CD4-positive, alpha-beta T cell treated with Interleukin-6 at 100 ng/mL for 8 hours (primary cell): ENCODE measurements at places on chromosomes 6 and 20.

- no peak for DNase-seq
Measured at GRCh38 chr20:35555951-35556645, 14.2 kb downstream of the ERGIC3 start.

GRCh38 chr20:62595491-62595890, 46.8 kb upstream of the SLCO4A1 start:
- no peak for DNase-seq

GRCh38 chr20:22579119-22579427, 5.3 kb downstream of the FOXA2 start:
- no peak for DNase-seq

DNA sequence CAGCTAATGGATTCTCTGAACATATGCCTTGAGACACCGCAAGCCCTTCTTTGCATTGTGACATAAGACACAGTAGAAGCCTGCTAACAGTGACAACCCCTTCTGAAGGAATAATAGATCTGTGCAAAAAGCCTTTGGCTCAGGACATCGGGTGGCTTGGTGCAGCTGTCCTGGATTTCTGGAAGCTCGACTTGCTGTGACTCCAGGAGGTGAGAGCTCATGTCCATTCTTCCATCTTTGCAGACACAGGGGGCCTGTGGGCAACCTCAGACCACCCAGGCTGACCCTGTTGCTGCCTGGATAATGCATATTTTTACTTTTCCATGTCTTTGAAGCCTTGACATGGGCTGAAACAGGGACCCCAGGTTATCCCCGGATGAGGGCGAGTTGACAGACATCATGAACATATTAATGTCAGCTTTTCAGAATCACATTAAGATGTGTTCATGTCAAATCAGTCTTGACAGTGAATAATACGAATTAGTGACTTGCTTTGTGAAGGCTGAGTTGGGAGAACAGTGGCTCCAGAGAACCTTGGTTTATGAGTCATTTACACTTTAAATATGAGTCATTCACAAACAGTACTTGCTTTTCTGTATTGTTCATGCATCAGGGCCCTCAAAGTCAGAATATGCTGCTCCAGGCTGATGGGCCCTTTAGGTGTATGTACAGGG, 66.8 kb upstream of the IYD start:
- DNase-seq, result no peak

DNA sequence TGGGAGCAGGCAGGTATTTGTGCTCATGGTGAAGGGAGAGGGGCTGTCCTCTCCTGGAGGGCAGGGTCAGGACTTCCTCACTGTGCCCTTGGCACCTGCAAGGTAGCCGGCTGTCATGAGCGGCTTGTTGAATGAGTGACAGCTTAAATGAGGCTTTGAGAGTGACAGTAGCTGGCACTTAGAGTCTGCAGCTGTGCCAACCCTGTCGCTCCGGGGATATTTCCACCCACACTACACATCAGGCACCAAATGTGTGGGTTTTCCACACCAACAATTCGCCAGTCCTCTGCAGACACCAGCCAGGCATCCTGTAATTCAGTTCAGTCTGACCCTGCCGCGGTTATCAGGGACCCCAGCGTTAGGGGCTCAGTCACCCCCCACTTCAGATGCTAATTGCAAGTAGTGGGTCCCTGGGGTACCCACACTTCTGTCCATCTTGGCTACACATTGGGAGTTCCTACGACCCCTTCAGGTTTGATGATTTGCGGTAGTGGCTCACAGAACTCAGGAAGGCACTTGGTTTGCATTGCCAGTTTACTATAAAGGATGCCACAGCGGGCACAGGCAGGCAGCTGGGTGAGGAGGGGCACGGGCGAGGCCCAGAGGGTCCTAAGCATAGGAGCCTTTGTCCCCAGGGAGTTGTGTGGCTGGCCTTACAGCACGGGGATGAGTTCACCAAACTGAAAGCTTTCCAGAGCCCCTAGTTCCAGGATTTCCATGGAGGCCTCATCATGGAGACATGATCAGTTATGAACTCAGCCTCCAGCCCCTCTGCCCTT, 9.1 kb downstream of the MTG2 start:
- no peak for DNase-seq

DNA sequence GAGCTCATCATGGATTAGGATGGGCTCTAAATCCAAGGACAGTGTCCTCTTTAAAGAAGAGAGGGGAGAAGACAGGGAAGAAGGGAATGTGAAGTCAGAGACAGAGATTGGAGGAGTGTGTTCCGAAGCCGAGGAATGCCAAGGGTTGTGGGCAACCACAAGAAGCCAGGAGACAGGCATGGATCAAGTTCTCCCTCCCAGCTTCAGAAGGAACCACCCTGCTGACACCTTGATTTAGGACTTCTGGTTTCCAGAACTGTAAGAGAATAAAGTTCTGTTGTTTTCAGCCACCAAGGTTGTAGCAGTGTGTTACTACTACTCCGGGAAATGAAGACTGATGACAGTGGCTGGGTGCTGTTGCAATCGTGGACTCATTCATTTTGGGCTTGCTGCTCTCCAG, 120.1 kb downstream of the RPS12 start:
- DNase-seq, result no peak

DNA sequence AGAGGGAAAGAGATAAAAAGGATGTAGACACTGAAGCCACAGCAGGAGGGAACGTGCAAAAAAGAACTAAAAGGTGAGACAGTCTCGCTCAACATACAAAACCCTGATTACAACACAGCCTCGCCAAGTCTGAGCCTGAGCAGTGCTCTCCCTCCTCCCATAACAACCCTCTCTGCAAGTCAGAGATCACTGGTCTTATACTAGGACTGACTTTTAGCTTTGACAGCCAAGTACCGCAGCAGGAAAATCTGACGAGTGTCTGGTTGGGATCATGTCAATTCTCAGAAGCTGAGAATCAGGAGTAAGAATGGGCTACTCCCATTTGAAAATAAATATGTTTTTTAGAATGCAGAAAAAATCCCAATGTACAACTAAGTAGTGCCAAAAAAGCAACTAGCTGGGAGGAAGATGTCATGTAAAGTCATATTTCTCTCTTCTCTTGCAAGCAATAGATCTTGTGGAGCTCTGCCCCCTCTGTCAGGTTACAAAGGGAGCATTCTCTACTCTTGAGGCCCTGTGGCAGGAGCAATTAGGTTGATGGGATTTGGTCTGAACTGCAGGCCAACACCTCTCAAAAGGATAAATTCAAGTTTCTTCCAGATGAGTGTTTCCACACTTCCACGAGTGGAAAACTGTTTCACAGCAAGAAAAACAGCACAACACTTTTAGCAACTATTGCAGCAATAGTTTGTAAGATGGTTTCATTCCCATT, 118.9 kb upstream of the COL21A1 start:
- DNase-seq, result no peak

GRCh38 chr6:138609801-138610430, 110.6 kb upstream of the NHSL1 start:
- no peak for DNase-seq

DNA sequence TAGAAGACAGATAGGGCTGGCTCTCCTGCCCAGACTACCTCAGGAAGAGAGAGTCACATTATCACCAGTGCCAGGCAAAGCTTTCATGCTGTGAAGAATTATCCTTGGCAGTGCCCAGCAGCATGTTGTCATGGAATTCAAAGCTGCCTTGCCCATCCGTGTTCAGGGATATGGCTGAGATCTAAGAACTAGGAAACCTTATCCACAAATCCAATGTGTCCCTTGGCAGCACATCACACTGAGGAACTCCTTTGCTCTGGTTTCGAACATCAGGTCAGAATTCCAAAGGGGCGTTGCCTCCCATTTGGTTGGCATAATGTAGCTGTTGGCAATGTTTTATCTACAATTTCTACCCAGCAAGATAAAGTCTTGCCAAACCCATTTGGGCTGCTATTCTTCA, 52.7 kb downstream of the ADGRF1 start:
- no peak for DNase-seq

GRCh38 chr20:23294166-23294565, 56.4 kb upstream of the NXT1 start:
- no peak for DNase-seq

DNA sequence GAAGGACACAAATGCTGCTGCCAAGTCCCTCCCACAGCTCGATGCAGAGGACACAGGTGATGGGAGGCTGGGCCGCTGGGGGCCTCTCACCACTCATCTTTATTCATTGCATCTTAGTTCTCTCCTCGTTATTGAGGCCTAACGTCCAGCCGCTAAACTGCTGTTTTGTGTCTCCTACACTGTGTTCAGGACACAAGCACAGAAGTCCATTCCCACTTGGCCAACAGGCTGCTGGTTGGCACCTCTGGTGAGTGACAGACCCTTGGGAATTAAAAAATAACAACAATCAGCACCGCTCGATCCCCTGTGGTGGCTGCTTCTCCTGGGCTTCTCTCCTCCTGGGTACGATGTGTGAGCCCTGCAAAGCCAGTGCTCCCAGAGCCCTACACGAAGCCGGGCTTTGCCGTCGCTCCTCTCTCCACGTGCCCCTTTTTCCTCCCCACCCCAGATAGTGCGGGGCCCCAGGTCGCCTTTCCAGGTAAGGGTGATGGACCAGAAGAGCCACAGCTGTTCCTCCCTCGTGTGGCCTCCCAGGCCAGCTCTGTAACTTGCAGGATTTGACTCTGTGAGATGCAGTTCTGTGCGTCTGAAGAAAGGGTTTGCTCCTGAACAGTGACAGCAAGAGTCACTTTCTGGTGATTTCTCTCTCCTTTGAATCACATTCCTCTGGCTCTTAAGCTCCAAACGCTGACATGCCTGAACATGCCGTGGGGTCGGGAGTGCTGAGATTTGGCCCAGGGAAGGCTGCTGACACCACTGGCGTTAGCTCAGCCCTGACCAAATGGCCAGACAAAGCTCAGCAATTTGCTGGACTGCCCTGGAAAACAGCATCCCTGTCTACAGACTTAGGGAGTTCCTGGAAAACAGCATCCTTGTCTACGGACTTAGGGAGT, 59.3 kb downstream of the DLL1 start:
- DNase-seq, result no peak

- no peak for DNase-seq
Measured at GRCh38 chr6:25088513-25088912, 152.8 kb upstream of the RIPOR2 start.

DNA sequence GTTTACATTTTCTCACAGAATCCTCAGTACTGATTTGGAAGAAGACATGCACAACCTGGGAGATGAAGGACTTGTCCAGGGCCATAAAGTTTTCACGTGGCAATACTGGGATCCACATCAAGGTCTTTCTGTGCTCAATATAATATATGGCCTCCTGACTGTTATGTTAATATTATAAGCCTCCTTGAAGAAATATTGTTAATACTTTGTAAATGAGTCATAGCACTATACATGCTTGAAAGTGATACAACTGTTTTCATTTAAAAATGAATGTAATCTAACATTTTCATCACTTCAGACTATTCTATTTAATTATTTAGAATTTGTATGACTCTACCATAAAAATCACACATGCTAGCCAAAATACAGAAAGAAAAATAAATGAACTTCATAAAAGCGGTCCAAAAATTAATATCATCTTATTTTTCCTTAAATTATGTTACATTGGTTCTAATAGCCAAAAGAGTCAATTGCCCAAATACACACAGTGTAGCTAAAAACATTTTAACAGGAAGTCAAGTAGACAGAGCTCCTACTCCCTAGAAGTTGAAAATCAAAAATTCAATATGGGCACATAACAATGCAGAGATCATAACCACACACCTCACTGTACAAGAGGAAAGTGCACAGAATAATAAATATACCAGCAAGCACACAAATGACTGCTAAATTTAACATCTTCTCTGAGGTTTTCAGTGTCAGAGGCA, 188.0 kb upstream of the HDDC2 start:
- no peak for DNase-seq

DNA sequence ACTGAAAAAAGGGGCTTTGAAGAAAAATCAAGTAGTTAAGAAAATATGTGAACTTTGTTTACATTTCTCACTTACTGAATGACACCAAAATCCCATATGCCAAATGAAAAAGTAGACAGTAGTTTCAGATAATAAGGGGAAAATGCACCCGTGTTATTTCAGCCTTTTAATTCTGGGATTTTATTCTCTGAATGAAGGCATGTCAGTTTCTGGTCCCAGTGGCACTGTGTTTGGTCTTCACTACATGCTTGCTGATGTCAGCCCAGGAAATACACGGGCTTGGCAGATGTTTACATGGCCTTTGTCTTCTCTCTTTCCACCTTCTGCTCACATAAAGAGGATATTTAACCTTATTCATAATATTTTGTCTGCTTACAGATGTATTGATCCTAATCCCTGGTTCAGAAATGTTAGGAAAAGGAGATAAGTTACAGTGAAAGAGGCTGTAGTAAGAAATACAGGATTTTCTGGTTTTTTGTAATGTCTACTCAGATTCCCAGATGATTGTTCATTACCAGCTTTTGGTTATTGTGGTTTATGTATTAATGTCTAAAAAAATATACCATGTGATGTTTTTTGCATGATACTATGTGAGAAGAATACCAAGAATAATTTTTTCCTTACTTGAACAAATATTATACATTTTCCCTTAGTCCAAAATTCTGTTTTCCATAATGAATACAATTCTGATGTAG, 27.7 kb downstream of the DSE start:
- no peak for DNase-seq

DNA sequence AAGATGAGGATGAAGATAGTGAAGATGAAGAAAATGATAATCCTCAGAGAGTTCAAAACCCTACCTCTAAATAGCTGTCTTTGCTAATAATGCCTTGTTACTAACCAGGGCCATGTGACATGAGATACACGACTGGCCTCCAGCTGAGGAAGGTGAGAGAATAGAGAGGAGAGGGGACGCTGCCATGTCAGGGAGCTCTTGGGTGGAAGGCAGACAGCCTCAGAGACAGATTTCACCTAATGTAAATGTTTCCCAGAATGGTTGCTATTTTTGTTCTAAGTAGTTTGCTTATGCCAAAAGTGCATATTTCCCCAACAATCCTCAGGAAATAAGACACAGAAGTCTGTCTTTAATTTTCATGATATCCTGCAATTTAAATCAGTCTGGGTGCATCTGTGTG, 138.4 kb downstream of the ELOVL4 start:
- no peak for DNase-seq

- DNase-seq, result no peak
Measured at GRCh38 chr6:81800666-81801065, 48.2 kb upstream of the TENT5A start.

- no peak for DNase-seq
Measured at GRCh38 chr6:161216616-161217205, 57.1 kb downstream of the AGPAT4 start.

- DNase-seq, result no peak
Measured at GRCh38 chr6:107319906-107320530, 139.3 kb downstream of the PDSS2 start.

- DNase-seq, result no peak
Measured at GRCh38 chr20:52936351-52937340, 35.5 kb upstream of the TSHZ2 start.

DNA sequence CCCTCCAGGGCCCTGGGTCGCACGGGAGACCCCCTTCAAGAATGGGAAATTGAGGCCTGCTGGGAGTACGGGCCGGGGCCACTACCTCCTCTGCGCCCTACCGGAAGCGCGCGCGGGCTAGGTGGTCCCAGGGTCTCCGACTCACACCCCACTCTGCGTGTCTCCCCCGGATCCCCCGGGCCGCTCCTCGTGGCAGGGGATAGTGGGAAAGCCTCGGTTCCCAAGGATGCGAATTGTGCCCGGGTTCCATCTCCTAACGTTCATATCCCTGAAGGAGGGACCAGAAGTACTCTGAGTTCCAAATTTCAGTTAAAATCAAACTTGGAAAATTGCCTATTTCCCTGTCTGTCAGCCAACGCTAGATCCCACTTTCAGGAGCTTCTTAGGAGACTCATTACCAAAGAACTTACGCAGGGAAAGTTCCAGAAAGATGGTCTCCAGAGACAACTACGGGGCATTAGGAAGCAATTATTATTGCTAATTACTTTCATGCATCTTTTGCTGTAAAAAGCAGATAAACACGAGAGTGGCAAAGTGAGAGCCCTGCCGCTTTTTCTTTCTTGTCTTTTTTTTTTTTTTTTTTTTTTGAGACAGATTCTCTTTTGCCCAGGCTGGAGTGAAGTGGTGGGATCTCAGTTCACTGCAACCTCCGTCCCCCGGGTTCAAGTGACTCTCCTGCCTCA, 858 bp downstream of the FAM83D start:
- DNase-seq, result no peak
